Mesenchymal stem cell (in vitro differentiated cells and primary cell): ENCODE measurements at places on chromosomes 5 and 9.

- no peak for DNase-seq
These were observed 26.9 kb downstream of the DAP start for GRCh38 chr5:10734037-10734709.

DNA sequence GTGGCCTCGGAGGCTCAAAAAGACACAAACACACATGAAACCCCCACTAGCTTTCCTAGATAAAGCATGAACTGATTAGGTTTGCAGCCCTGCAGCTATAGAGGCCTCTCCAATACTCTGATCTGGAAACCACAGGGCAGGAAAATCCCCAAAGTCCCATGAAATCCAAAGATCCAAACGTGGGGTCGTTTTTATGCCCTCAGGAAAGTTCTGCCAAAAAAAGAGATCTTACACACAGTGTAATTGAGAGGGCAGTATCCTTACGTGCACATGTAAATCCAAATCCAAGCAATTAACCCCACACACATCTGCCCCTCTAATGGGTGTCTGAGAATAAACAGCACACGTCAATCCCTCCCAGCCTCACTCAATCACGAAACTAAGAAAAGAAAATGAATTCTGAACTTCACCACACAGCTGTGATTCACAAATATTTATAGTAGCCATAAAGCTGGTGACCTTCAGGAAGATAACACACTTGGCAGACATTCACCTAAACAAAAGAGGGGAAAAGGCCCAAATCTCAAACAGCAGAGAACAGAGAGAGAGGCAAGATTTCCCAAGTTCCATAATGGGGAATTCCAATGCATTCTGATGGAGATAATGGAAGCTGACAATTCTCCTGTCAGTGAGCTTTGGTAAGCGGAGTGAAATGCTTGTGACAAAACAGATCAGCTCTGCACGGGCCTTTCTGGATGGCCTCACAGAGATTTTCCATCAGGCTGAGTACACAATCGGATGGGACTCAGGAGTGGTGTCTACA lies 114.2 kb downstream of the SEMA5A start:
- peak; percentile 89 for DNase-seq

DNA sequence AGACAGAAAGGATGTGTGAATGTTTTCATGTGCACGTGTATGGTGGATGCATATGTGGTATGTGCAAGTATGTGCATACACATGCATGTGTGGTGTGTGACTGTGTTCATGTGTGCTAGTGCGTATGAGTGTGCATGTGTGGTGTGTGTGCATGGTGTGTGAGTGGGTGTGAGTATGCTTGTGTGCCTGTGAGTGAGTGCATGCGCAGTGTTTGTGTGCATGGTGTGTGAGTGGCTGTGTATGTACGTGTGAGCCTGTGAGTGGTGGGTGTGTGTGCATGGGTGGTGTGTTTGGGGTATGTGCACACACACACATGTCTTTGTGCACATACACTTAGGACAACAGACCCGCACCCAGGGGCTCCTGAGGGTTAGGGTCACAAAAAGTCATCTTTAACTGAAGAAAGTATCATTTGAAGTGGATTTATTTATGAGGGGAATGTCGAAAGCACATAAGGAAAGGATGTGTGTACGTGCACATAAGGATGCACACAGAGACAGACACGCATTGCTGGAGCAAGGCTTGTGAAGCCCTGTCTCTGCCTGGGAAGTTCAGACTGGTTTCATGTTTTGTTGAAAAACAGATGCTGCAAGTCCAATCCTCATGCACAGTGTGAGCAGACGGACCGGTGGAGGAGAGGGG lies 237.0 kb downstream of the SYK start:
- no peak for DNase-seq

GRCh38 chr9:127979333-127980059 lies 1.3 kb downstream of the EEIG1 start:
- peak; percentile 68 for DNase-seq

DNA sequence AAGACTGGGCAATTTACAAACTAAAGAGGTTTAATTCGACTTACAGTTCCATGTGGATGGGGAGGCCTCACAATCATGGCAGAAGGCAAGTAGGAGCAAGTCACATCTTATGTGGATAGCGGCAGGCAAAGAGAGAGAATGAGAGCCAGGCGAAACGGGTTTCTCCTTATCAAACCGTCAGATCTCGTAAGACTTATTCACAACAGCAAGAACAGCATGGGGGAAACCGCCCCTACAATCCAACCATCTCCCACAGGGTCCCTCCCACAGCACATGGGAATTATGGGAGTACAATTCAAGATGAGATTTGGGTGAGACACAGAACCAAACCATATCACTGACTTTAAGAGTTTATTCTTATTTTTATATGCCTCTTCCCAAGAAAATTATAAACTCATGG lies 60.3 kb downstream of the RFK start:
- DNase-seq = no peak

- DNase-seq = peak; percentile 45
These were observed 76.4 kb downstream of the EHMT1 start for GRCh38 chr9:137694962-137695875.

GRCh38 chr5:83321483-83322055 lies 150.0 kb upstream of the VCAN start:
- no peak for DNase-seq

DNA sequence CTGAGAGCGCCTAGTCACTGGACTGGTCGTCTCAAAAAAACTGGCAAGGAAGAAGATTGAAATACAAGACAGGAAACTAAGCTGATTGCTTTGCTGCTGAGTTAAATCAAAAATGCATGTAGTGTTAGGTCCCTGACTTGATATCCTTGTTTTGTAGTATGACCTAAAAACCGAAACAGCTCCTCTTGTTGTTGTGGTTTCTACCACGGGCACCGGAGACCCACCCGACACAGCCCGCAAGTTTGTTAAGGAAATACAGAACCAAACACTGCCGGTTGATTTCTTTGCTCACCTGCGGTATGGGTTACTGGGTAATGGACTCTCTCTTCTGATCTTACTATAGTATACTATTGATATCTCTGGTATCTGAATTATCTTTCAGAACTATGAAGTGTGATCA lies 4.3 kb downstream of the MTRR start:
- DNase-seq = no peak

DNA sequence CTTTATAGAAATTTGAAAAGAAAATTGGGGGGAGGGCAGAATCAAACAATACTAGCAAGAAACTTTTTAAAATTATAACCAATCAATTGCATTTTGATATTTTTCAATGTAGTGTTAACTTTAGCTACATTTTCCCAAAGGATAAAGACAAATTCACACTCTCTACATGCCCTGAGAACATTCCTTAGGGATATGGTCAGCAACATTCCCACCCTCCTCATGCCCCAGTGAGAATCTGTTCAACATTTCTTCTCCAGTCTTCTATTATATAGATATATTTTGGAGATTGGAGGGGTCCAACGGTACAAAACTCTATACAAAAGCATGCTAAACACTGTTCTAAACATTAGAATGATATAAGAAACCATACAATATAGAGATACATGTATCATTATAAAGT lies 11.6 kb upstream of the PRR16 start:
- DNase-seq = no peak

DNA sequence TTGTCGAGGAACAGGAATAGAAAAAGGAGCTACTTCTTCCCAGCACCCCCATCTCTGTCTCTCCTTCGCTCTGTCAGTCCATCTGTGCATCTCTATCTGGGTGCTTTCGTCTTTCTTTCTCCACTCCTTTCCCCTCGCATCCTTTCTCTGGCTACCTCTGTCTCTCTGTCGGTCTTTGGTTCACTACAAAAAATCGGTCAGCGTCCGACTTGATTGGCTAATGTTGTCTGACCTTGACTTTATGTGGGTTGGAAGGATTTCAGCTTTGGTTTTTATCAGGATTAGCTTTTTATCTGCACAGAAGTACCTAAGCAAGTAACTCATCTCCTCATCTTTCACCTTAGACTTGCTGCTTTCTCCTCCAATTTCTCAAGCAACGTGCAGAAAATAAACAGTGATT lies 575.2 kb upstream of the ZNF462 start:
- no peak for DNase-seq

DNA sequence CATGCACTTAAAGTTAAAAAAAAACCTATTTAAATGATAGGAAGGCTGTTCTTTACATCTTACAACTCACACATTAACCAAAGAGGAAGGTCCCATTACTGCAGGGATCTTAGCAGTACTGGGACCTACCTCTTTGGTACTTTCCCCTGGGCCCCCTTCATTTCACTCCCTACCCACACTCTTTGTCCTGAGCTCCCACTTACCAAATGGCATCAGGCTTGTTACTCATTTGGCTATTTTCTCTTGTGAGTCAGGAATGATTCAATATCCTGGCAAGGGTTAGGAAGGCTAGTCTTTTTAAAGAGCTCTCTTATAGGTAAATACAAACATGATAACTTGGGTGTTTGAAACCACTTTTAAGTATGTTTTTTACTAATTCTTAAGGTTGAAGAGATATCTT lies 117.4 kb upstream of the ELL2 start:
- DNase-seq = peak; percentile 91

DNA sequence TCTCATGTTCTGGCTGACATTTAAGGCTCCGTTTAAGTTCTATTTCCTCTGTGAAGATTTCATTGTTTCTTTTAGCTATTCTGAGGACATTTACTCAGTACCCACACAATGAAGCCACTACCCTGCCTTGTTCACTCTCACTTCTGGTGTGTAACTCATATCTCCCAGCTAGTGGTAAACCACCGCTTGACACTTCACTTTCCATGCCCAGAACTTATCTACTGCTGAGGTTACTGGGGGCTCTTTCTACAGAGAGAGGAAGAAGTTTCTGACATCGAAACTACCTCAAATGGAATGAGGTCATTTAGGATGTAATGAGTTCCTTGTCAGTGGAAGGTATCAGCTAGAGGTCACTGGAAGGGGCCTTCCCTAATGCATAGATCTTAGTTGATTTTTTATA lies 501.5 kb downstream of the DMAC1 start:
- DNase-seq = no peak

GRCh38 chr9:69076550-69076949 lies 41.0 kb downstream of the FXN start:
- DNase-seq = no peak

DNA sequence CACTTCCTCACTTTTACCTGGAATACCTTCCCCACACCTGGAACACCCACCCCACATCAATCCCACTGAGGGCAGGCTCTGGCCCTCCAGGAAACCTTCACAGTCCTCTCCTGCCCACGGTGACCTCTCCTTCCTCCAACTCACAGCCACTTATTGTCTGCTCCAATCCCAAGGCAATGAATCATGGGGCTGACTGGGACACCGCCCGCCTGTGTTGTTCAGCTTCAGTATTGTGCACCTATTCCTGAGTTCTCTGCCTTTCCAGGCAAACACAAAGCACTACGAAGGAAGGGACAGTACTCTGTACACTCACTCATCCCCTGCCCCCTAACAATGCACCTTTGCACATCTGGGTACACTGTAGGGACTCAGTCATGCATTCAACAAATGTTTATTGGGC lies 7.3 kb downstream of the PCDH1 start:
- DNase-seq = no peak

GRCh38 chr5:107389775-107390148 lies 281.0 kb downstream of the EFNA5 start:
- DNase-seq = no peak

DNA sequence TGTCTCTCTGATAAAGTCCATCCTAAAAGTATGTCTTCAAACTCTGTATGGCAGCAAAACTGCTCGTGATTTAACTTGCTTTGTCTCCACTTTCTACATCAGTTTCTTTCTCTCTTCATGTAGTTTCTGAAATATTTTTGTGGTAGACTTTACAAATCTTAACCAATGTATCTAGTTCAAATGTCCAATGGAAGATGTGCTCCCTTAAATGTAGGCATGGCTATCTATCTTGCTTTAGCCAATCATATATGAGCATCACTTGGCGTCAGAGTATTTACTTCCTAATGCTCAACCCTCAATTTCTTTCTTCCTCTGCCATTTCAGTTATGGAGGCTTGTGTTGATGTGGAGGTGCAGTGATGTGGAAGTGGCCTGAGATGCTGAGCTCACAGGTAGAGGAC lies 206.1 kb upstream of the ZNF608 start:
- no peak for DNase-seq

GRCh38 chr5:119031011-119031886 lies 39.6 kb upstream of the DMXL1 start:
- no peak for DNase-seq

DNA sequence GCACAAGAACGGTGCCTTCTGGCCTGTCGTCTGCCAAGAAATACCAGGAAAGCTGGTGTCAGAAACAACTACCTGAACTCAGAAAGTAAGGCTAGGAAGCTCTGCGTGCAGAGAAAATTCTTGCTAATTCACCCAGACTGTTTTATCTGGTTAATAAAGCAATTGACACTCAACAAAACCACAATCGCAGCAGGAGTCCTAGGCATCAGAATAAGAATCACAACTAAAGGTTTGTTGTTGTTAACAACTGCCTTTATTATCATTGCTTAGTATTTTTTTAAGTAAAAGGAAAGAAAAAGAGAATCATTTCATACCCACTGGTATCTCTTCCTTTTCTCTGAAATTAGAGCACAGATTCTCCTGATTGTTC lies 3.9 kb upstream of the ISL1 start:
- no peak for DNase-seq

DNA sequence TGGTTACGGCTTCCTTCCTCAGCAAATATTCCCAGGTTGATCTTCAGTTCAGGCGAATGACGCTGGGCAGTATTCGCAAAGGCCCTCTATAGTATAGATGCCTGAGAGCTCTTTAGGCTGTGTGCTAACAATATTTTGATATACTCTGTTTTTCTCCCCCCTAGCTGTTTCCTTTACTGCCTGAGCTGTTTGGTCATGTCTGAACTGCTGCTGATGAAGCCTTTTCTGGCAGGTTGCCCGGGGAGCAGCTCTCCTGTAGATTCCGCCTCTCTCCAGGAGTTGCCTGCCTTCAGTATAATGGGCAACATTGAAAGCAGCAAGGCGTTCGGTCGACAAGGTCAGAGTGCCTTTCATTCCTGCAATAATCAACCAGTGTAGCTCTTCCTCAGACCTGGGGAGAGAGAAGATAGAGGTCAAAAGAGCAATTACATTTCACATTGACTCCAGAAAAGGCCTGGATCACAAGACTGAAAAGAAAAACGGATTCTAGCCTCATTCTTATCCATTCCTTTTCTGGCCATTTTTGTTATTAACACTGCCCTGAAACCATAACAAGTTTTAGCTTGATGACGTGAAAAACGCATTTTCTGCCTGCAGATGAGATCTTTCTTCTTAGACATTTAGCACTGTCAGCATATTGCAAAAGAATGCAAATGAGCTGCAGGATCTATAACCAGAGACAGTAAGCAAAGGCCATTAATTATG lies 60.1 kb upstream of the ZNF608 start:
- DNase-seq = peak; percentile 79

DNA sequence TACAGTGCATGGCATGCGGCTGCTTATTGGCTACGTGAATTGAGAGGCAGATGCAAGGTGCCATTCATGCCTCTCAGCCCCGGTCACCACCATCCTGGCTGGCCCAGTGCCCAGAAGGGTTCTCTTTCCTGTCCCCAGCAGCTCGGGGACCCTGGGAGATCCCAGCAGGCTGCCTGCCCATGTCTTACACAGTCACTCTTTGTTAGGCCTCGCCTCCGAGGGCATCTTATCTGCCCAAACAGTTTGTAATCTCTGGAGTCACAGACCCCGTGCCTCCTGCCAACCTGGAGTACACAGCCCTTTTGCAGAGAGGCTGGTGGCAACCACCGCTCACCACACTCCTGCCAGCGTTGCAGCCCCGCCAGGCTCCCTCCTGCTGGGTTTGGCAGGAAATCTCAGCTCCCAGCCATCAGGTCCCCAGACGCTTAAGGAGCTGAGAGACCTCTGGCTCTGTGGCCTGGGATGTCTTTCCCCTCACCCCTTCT lies 7.0 kb upstream of the AK1 start:
- no peak for DNase-seq

GRCh38 chr9:110298043-110298605 lies 39.5 kb downstream of the TXNDC8 start:
- DNase-seq = no peak

- DNase-seq = no peak
These were observed 113.8 kb downstream of the GADD45G start for GRCh38 chr9:89718651-89719050.
